ENCODE measurements at places on chromosomes 11 and 22.

- DNase-seq, result no peak
Measured at GRCh38 chr11:71423181-71423790, 24.9 kb downstream of the DHCR7 start.

DNA sequence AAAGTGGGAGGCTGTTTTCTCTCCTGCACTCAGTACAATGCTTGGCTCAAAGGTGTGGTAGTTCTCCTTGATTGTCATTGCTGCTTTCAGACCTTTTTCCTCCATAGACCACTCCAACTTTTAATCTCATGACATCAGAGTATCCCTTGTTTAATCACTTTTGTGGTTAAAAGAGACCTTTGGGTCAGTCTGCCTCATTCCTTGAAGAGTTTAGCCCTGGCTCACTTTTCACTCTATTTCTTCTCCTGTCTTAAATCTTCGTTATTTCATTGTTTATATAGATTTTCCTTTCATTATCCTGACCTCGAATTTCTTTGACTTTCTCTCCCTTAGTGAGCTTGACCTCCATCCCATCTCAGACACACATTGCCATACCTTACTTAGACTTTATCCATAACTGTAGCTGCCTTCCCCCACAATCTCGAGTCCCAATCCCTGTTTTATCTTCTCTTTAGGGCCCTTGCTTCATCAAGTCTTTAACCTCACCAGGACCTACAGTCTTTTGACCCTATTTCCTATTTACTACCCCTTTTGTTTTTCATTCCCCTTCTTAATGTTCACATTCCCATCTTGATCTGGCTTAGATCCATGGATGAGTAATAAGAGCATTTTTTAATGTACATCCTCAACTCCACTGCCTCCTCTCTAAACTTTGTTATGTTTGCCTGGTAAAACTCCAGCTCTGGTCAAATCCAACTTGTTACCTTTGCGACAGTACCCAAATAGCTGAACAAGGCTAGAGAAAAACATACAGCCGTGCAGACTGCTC is 9.5 kb downstream of the ATXN10 start:
- DNase-seq, result no peak

DNA sequence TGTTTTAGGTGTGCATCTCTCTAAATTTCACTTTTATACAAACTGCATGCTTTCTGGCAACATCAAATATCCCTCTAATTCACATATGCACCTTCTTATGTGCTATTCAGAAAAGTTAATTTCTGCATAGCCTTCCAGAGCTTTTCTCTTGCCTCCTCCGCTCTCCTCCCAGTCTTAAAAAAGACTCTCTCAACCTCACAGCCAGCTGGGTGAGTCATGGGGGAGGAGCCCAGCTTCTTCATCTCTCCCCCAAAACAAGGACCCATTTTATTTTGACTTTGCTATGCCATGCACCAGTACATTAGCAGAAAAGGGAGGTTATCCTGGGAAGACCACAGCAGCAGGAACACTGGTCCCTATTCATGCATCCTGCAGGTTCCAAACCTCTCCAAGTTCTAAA is 234.4 kb downstream of the KCNA4 start:
- DNase-seq, result no peak

- DNase-seq, result no peak
Measured at GRCh38 chr11:133917921-133918607, 38.7 kb downstream of the IGSF9B start.

DNA sequence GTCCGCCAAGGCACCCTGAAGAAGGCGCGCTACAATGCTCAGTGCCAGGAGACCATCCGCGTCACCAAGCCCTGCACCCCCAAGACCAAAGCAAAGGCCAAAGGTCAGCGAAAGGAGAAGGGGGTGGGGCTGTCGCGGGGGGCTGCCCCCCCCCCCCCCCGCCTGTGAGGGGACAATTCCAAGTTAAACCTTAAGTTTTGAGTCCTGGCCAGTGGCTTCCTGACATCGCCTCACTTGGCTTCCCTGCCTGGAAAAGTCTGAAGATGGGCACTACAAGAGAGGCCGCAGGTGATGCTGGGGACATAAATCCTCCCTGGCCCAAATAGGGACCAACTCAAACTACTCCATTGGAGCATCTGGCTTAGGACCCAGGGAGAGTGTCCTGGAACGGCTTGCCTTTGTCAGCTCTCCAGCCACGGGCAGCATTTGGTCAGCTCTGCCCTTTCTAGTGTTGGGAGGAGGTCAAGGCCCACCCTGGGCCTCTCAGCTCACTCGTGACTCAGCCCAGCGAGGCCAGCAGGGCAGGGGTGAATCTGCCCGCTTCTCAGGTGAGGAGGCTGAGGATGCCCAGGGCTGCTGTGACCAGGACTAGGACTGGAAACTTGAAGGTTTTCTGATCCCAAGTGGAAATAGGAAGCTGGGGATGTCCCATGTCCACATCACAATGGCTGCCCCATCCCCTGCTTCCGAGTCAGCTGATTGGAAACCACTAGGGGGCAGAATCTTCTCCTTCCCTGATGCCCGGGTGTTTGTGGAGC is 1.4 kb downstream of the MDK start:
- DNase-seq, result no peak

GRCh38 chr11:79963856-79964645 is 523.2 kb upstream of the TENM4 start:
- DNase-seq, result no peak
